ENCODE measurements at places on chromosomes 12 and 14.

DNA sequence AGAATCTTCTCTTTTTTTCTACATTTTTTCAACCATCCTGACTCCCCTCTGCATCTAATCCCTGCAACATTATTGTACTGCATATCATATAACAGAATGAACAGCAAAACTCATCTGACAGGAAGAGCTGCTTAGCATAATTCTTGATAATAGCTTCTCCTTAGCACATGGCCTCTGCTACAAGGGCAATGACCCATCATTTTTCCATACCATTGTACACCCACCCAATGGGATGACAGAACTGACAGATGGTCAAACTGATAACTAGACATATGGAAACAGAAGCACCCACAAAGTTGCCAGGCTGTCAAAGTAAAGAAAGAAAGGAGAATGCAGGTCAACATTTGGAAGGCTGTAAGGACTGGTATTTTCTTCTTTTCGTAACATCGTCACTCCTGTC, 390.4 kb upstream of the USP15 start:
- DNase-seq = no peak

GRCh38 chr12:40405419-40405818, 180.6 kb downstream of the LRRK2 start:
- no peak for DNase-seq

DNA sequence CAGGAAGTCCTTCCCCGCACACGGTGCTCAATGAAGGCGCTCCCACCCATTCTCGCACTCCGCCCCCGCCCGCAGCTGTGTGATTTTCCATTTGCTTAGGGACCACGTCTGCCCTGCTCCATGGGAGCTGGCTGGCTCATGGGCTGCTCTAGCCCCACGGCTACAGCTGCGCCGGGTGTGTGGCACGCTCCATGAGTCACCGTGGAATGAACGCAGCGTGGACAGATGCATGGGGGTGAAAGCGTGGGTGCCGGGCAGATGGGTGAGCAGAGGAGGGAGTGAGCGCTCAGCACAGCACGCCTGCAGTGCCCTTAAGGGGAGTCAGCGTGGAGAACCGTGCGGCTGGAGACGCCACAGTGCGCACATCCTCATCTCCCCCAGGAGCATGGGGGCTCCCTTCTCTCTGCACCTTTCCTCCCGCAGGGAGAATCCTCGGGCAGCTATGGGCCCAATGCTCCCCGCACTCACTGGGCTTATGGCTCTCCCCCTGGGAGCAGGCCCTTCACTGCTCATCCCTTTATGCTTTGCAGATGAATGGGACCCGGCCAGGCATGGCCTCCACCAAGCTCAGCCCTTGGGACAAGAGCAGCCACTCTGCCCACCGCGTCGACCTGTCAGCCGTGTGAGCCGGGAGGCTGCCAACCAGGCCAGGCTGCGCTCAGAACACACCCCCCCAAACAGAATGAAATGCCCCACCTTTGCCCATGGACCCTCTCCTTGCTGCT, 185.1 kb downstream of the ADGRD1 start:
- DNase-seq = no peak

DNA sequence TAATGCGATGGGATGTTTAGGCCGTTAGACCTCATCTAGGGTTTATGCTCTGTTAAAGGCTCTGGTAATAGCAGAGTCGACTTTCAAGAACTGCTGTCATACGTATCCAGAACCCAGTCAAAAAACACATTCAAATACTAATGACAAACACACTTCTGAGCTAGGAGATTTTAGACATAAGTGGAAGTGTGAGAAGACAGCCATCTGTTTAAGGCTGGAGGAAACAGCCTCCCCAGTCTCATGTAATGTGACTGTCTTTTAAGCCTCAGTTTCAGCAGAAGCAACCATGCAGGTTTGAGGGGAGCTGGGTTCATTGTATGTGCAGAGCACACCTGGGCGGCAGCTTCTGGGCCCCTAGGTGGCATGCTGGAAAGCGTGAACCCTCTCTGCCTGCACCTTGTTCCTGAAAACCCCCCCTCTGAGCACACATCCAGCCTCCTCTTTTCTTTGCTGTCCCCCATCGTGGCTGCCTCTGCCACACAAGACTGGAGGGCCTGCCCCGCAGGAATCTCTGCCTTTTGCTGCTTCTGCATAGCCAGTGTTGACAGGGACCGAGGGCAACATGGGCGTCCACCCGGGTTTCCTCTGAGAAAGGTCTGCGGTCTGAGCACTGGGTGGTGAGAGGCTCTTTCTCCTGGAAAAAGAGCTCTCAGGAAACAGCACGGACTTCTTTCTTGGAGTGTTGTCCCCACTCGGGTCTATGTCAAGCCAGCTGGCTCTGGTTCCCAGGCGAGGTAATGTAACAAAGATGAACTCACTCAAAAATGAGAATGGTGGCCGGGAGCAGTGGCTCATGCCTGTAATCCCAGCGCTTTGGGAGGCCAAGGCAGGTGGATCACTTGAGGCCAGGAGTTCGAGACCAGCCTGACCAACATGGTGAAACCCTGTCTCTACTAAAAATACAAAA, 11.6 kb downstream of the WNT5B start:
- no peak for DNase-seq

DNA sequence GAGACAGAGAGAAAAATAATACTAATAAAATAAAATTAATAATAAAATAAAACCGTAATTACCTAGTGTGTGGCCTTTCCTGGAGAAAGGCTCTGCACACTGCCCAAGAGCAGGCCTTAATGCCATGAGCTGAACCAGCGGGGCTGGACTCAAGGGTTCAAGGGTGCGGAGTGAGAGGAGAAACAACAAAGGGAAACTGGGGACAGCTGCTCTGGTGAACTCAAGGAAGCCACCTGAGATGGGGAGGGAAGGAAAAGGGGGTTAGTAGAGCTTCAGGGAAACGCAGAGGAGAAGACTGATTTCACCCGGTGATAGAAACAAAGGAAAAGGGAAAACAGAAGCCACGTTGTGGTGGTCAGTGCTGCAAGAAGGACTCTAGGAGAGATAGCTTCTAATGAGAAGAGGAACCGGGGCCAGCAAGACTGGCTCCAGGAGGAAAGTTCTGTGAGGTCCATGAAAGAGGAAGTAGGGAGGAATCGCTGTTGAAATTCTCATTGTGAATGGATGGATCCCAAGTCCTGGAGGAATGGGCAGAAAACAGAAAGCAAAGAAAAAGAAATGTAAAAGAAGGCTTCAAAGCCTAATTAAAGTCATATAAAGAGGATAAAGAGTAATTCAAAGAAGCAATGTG, 48.3 kb upstream of the BCL2L14 start:
- DNase-seq = no peak

GRCh38 chr12:125794401-125794800, 729.2 kb downstream of the AACS start:
- DNase-seq = no peak

GRCh38 chr14:63727736-63728728, at the start of gene SGPP1:
SGPP1 (minus strand) TSS chr14:63728065; CDS start chr14:63727944, 121 bp downstream.
- DNase-seq = peak; percentile 53

DNA sequence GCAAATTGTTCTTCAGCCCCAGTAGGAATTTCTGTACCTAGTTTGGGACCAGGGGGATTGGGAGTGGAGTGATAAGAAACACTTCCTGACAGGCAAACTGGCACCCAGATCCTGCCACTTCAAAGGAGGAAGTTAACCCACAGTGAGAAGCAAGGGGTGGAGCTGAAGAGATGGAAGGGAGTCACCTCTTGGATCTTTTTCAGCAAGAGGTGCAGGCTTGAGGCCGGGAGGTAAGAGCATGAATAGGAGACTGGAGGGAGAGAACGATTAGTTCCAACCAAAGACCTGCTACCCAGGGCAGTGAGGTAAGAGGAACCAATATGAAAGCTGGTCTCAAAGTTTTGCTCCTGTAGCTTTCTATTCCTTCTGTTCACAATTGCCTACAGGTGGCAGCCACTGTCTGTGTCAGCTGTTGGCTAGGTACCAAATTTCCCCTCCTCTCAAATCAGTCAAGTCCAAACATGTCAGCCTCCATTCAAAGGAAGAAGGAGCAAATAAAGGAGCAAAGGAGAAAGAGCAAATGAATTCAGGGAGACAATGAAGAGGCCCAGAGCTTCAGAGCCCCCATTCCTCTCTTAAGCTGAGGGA, 14.9 kb upstream of the TAC3 start:
- no peak for DNase-seq

- no peak for DNase-seq
Observed at GRCh38 chr12:80099259-80099658, at the start of gene OTOGL. OTOGL (plus strand) TSS chr12:80099537; CDS start chr12:80209432, 109,895 bp downstream.

GRCh38 chr14:56896922-56897321, 86.6 kb upstream of the OTX2 start:
- no peak for DNase-seq

- DNase-seq = no peak
Observed at GRCh38 chr14:45587142-45587541, 334.1 kb upstream of the MIS18BP1 start.

Data from stimulated activated CD4-positive, alpha-beta T cell treated with anti-CD3 and anti-CD28 coated beads, Interleukin-1b, Interleukin-23, amount 100 ng/mL, for 1 hour (primary cell).